ENCODE measurements at places on chromosomes 11 and 22.

DNA sequence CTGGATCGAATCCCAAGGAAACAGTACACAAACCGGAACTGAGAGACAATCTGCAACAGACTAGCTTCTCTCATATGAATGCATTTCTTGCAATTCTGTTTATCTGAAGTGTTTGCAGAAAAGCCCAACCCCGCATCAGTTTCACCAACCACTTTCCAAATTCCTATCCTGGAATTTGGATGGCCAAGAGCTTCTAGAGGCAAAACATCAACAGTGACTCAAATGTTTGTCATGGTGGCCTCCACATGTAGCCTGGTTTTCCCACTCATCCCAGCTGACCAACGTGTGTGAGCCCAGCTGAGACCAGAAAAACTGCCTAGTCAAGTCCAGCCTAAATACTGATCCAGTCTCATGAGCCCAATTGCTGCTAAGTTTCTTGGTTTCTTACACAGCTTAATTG, 8.3 kb upstream of the MIEF1 start:
- H3K27ac ChIP-seq = peak overlapping the region; percentile 3
- peaks cover 21% of the 10 kb centered on the region for H3K4me1 ChIP-seq
- DNase-seq = no peak
- H3K4me3 ChIP-seq = no peak overlapping the region
- H3K36me3 ChIP-seq = no peaks in the 10 kb centered on the region

DNA sequence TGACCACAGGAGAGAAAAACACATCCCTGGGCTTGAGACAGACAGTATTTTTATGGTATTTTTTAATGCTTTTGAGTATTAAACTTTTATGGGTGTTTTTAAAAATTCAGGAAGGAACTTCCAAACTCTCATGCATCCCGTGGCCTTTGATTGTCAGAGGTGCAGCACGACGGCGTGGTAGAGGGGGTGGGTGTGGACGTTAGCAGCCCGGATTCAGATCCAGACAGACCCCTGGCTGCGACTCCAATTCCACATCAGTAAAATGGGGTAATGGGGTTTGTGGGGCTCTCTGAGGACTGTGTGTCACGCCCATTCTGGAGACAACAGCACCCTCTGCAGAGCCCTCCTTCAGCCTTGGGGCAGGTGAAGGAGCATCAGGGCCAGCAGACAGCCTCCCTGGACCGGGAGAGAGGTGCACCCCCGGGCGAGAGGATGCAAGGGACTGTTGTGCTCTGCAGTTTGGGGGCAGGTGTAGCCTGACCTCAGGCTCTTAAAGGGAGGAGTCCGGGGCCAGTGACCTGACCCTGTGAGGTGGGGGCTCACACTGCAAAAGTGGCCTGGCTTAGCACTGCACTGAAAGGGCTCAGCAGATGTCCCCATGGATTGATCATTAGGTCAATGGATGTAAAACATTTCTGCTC, 1024.3 kb downstream of the TBC1D22A start:
- no peak for DNase-seq
- H3K36me3 ChIP-seq = no peaks in the 10 kb centered on the region
- H3K4me3 ChIP-seq = no peak overlapping the region
- H3K4me1 ChIP-seq = no peaks in the 10 kb centered on the region
- peaks cover 12% of the 10 kb centered on the region for H3K27me3 ChIP-seq

DNA sequence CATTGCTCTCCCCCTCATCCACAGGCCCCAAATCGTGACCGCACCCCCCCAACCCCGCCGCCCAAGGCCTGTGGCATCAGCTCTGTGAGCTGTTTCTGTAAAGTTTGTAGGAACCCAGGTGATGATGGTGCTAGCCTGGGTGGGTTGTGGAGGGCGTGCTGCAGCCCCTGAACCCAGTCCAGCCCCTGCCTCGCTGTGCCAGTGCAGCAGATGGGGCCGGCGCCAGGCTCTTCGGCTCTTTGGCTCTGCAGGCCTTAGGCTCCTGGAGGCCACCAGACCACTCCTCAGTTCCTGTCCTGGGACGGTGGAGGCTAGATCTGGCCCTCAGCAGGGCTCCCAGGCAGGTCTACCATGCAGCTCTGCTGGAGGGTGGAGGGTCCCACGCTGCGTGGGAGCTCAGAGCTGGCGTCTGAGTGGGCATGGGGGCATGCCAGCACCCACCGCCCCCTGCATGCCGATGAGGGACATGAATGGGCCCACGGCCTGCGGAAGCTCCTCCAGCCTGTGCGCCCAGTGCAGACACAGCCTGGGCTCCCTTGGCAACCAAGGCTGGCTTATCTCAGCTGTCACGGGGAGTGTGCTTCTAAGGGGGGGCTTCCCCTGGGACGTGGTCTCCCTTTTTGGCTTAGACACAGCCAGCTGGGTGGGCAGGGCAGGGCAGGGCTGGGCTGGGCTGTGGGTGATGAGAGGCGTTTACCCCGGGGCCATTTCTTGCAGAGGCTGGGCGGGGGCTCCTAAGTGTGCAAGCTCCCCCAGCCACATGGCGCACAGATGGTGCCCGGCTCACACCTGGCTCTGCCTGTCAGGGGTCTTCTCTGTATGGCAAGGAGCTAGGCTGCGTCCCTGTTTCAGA, 1187.6 kb downstream of the BRD1 start:
- no peak overlapping the region for H3K4me3 ChIP-seq
- H3K27me3 ChIP-seq = no peaks in the 10 kb centered on the region
- DNase-seq = no peak
- H3K27ac ChIP-seq = no peak overlapping the region
- no peaks in the 10 kb centered on the region for H3K36me3 ChIP-seq

DNA sequence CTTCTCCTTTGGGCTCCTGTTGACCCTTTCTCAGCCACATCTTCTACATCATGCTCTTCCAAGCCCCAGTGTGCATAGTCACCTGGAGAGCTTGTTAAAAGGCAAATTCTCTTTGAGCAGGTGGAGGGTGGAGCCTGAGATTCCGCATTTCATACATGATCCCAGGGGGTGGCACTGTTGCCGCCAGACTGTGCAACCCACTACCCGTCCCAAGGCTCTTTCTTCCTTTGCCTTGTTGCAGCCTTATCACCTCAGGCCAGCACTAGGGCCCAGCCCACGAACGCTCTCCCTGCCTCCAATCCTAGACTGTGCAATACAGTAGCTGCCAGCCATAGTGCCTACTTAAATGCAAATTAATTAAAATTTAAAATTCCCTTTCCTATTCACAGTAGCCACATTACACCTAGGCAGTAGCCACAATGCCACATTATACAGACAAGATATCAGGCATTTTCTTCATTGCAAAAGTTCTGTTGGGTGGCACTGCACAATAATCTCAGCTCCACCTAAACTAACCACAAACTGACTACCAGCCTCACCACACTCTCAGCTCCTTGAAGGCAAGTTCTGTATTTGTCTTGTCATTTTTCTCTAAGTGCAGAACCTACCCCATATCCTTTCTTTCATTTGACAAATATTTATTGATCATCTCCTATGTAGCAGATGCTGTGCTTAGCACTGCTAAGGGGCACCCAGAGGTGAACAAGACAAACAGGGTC, 4.6 kb upstream of the KCNJ5 start:
- no peak overlapping the region for H3K27ac ChIP-seq
- no peaks in the 10 kb centered on the region for H3K36me3 ChIP-seq
- H3K4me3 ChIP-seq = no peak overlapping the region
- no peak for DNase-seq

DNA sequence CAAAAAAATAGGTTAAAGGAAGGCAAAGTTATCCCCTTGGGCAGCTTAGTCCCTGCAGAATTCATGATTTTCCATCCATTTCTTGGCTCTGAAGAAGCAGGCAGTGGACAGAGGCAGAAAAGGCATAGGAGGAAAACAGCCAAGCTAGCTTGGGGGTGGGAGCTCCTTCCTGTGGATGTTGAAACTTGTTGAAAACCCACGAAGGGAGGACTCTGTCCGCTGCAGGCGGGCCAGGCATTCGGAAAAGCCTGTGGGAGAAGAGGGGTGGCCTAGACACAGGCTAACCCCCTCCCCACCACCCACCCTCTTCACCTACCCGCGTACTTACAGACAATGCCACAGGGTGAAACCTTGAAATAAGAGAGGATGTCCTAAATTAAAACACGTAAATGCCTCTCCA, 72.1 kb downstream of the C22orf31 start:
- no peak overlapping the region for H3K4me3 ChIP-seq
- H3K27ac ChIP-seq = no peak overlapping the region
- no peak for DNase-seq

DNA sequence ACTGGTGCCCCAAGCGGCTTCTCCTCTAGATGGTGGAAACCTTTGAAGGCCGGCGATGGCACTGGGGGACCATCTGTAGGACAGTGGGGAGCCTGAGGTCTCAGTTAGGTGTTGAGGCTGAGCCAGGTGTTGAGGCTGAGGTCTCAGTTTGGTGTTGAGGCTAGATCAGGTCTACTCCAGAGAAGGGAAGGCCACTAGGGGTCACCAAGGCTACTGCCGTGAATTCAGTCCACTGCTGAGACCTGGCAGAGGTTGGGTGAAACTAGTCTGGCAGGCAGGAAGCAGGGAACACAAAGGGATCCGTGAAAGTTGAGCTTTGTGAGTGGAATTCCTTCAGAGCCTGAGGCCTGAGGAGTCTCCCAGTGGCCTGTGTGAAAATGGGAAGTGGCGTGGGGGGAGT, 123.8 kb upstream of the FGF3 start:
- H3K27me3 ChIP-seq = no peaks in the 10 kb centered on the region
- no peak overlapping the region for H3K27ac ChIP-seq
- no peaks in the 10 kb centered on the region for H3K36me3 ChIP-seq
- no peak overlapping the region for H3K4me3 ChIP-seq
- peak; percentile 30 for DNase-seq

DNA sequence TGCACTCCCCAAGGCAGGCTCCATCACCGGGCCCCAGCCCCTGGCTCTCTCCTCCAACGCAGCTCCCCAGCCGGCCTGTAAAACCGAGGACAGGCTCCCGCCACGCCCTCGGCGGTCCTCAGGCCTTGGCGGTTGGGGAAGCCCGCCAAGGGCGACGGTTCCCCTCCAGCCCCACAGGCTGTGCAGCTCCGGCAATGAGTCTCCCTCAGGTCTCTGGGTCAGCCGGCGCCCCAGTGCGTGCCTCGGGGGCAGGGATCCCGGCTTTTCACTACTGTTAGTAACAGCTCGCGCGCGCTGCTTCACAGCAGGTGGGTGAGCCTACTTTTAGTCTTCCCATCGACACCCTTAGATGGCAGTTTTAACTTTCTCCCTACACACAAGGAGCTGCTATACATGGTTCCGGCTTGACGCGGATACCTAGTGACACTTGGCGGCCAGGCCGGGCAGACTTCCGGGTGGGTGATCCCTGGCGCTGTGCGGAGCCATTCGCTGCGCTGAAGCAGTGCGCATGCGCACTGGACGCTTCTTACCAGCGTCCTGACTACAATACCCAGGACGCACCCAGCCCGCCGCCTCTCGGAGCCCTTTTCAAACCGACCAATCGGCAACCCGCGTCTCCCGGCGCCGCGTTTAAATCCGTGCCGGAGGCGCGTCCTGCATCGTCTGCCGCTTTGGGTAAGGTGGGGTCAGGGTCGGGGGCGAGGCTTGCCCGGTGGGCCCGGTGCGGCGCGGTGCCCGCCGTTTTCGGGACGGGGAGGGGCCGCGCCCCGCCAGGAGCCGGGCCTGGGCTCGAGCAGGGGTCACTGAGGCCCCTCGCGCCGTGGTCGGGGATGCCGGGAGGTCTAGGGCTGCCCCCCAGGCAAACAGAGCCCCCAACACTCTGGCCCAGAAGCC, at the start of gene GTSE1:
Gene GTSE1 (plus strand): TSS at position 614 of the 894 bp plus-strand sequence. CDS start 531 bp downstream, outside the sequence.
- H3K27me3 ChIP-seq = no peaks in the 10 kb centered on the region
- H3K4me1 ChIP-seq = peaks cover 15% of the 10 kb centered on the region
- peak within 1 kb of the TSS; percentile 93 for H3K27ac ChIP-seq
- DNase-seq = peak; percentile 99

DNA sequence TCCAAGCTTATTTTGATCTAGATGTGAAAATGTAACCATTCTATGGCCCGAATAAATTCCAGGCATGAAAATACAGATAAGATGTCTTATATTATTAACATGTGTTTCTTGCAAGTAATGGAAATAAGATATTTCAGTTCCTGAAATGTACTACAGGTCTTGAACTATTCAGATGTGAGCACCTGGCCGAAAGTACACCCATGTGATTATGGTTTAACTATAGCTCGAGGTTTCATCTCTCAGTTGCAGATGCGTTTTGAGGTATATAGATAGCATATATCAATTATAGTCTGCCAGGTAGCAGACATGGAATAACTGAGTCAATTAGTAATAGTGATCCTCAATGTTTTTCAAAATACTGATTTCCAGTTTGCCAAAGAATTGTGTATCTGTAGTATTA, 68.3 kb downstream of the DDIAS start:
- no peak for DNase-seq
- no peaks in the 10 kb centered on the region for H3K36me3 ChIP-seq
- no peak overlapping the region for H3K27ac ChIP-seq
- no peaks in the 10 kb centered on the region for H3K4me1 ChIP-seq
- no peaks in the 10 kb centered on the region for H3K27me3 ChIP-seq
- no peak overlapping the region for H3K4me3 ChIP-seq

- H3K36me3 ChIP-seq = no peaks in the 10 kb centered on the region
- no peak overlapping the region for H3K27ac ChIP-seq
- no peaks in the 10 kb centered on the region for H3K27me3 ChIP-seq
- DNase-seq = no peak
- no peak overlapping the region for H3K4me3 ChIP-seq
Measured at GRCh38 chr11:80196932-80197554, 756.2 kb upstream of the TENM4 start.

DNA sequence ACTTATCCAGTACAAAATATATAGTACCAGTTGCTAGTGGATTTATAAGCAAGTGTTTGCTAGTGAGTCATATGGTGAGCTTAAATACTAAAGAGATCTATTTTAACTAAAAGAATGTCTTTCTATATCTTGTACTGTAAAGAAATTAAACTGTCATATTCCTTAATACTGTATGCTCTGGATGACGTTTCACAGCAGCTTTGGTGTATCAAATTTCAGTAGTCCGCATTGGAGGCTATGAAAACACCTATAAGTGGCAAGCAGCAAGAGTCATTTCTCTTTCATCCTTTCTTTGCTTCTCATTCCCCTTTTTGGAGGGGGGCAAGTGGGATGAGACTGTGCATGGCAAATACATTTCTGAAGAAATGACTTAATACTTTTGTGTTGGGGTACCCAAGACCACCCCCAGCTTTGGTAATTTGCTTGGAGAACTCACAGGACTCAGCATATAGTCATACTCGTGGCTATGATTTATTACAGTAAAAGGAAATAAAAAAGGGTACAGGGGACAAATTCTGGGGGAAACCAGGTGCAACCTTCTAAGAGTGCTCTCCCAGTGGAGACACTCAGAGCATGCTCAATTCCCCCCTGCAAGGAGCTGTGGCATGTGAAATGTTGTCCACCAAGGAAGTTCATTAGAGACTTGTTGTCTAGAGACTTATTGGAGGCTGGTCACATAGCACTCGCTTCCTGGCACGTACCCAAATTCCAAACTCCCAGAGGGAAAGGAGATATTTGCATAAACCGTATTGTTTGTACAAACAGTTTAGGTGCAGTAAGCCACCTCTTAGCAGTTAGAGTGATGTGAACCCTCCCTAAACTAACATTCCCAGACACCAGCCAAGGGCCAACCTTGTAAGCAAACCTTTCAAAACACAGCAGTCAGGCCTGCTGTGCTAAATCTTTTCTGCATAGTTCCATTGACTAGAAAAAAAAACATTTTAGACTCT, 210.8 kb downstream of the PGR start:
- no peak overlapping the region for H3K4me3 ChIP-seq
- H3K4me1 ChIP-seq = no peaks in the 10 kb centered on the region
